ENCODE measurements at places on chromosomes 16 and 17.

DNA sequence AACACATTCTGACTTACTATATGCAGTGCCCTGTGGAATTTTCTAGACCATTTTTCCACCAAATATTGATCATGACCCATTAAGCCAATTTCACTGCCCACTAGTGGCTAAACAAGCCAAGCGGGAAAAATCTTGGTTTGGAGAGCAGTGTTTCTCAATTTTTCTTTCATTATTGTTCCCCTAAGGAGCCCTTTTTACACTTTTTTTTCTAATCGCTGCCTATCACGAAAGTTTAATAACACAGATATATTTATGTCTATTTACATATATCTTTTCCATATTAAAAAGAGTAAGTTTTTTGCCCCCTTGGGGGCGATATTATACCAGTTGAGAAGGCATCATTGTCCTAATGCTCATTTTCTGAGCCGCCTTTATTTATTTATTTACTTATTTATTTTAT lies 10.8 kb upstream of the TLCD3B start:
- DNase-seq: no peak

GRCh38 chr16:27907457-27907972 lies 156.0 kb downstream of the GSG1L start:
- no peak for DNase-seq

- no peak for DNase-seq
These were observed 55.8 kb downstream of the ACTG1 start for GRCh38 chr17:81456798-81457197.

- DNase-seq: no peak
These were observed 13.7 kb upstream of the CXCL16 start for GRCh38 chr17:4753392-4753791.

DNA sequence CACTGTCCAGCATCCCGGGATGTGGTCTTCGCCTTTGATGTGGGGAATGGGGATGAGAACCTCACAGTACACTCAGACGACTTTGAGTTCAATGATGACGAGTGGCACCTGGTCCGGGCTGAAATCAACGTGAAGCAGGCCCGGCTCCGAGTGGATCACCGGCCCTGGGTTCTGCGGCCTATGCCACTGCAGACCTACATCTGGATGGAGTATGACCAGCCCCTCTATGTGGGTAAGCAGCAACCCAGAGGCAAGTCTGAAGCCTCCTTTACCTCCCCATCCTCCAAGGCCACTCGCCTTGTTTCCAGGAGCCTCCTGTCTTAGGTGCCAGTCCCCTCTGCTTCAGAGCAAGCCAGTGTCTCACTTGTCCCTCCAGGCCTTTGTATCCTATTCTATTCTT lies 10.2 kb downstream of the CNTNAP1 start:
- DNase-seq: no peak

DNA sequence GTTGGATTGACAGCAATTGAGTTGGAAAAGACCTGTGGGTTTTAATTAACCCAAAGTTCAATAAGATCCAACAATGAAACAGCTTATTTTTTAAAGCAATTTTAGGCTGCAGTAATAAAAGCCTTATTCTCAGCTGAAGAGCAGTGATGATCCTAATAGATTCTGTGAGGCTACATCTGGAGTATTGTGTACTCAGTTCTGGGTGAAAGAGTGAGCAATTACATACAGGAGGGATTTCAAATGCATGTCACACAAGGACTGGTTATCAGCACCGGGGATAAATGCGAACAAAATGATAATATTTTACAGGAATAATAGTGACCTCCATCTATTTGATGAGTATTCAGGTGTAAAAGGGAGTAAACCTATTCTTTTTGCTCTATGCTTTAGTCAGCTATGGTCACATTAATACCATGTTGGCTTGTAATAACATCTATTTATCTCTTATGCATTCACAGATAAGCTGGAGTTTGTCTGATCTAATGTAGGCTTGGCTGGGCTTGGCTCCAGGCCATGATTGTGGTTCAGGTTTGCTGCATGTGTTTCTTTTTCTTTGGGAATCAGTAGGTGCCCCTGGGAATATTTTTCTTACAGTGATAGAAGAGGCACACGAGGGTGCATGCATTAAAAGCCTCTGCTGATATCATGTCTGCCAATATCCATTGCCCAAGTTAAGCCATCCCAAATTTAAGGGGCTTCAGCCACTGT lies 22.2 kb upstream of the TOX3 start:
- DNase-seq: no peak

GRCh38 chr17:45287526-45288500 lies 25.9 kb upstream of the SPATA32 start:
- no peak for DNase-seq

DNA sequence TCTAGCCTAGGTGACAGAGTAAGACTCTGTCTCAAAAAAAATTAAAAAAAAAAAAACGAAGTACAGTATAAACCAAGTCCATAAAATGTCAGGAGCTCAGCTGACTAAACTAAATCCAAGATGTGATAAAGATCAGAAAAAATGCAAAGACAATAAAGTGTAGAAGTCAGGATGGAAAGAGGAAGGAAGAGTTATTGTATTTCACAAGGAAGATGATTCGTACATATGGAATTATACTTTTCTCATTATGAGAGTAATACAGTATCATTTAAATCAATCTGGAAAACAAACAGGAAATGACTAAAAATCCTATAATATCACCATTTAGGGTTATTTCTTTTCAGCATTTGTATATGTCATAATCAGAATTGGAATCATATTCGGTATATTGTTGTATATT lies 11.4 kb upstream of the APOH start:
- peak; percentile 24 for DNase-seq

- DNase-seq: no peak
These were observed 8.0 kb downstream of the CDK5R1 start for GRCh38 chr17:32494621-32495358.

DNA sequence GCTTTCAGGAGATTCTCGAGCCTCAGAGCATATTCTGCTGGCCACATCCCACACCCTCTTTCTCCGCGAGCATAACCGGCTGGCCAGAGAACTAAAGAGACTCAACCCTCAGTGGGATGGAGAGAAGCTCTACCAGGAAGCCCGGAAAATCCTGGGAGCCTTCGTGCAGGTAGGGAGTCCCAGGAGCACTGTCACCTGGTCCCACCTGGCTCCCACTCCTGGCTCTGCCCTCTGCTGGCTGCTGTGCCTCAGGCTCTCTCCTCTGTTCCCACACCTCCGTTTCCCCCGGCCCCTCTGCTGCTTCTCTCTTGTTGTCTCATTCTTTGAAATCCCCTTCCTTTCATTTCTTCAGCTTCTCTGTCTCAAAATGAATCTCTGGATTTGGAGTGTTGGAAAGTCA lies 16.4 kb downstream of the LPO start:
- DNase-seq: no peak

- DNase-seq: peak; percentile 50
These were observed 20.0 kb downstream of the ST6GALNAC1 start for GRCh38 chr17:76623271-76624146.

GRCh38 chr16:8795091-8795490 lies 2.3 kb downstream of the TMEM186 start:
- DNase-seq: no peak

DNA sequence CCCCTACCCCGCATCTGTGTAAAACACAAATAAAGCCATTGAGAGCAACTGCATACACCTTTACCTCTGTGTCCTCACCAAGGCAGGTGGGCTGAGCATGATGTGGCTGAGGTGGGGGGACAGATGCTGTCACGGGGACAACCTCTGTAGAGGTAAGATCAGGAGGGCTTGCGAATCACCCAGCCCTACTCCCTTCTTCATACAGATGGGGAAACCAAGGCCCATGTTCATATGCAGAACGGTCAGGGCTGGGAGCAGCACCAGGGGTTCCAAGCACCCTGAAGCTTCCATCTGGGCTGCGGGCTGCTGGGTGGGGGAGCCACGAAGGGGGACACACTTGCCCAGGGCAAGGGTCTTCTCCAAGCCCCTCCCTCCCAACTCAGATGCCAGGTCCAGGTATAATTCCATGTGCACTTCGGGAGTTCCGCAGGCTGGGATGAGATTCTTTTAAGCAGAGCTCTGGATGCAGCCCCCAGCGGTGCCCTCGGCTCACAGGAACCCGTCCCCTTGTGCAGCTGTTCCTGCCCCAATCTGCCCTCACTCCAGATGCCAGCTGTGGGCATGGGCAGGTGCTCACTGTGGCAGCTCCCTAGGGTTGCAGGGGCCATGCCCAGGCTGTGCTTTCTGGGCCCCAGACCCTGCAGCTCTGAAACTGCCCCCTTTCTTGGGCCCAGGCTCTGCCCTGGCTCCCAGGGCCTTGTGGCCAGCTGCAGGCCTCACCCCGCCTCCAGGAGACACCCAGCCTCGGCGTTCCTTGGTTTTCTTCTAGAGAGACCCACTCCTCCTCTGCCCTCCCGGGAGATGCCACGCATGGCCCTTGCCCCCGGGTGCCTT lies 9.6 kb downstream of the CTRB1 start:
- no peak for DNase-seq

GRCh38 chr17:70318051-70318450 lies 148.7 kb downstream of the KCNJ2 start:
- DNase-seq: no peak

DNA sequence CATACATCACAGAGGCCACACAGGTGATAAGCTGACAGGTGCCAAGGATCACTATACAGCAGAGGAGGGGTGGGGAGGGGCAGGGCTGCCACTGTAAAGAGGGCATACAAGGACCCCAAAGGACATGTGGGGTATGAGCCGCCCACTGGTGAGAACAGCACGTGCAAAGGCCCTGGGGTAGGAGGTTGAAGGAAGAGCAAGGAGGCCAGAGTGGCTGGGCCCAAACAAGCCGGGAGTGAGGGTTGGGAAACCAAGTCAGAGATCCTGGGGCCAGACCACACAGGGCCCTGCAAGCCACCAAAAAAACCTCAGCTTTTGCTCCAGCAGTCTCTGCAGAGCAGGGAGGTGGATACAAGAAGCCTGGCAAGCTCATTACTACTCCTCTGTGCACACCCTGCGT lies 6.5 kb downstream of the NATD1 start:
- DNase-seq: no peak

GRCh38 chr17:64130559-64131001 lies 636 bp upstream of the ERN1 start:
- DNase-seq: no peak

- no peak for DNase-seq
These were observed 31.4 kb upstream of the CDC42EP4 start for GRCh38 chr17:73343168-73343634.

DNA sequence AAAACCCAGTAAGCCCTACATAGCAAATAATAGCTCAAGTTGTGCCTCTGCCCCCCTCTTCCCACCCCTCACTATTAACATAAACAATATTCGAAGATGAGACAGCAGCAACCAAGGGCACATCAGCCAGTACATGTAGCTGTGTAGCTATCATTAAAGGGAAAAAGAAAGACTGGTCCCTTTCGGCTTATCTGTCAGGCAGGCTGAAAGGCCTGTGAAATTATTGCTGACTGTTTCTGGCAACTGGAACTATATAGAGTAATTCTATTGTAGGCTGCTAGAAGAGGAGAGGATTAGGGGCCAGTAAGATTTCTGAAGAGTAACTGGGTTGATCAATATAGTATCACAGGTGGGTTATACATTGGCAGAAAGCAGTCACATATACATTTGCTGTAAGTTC lies 36.5 kb upstream of the RASL10B start:
- DNase-seq: no peak

- no peak for DNase-seq
These were observed 913 bp downstream of the CDIP1 start for GRCh38 chr16:4537376-4538343.

DNA sequence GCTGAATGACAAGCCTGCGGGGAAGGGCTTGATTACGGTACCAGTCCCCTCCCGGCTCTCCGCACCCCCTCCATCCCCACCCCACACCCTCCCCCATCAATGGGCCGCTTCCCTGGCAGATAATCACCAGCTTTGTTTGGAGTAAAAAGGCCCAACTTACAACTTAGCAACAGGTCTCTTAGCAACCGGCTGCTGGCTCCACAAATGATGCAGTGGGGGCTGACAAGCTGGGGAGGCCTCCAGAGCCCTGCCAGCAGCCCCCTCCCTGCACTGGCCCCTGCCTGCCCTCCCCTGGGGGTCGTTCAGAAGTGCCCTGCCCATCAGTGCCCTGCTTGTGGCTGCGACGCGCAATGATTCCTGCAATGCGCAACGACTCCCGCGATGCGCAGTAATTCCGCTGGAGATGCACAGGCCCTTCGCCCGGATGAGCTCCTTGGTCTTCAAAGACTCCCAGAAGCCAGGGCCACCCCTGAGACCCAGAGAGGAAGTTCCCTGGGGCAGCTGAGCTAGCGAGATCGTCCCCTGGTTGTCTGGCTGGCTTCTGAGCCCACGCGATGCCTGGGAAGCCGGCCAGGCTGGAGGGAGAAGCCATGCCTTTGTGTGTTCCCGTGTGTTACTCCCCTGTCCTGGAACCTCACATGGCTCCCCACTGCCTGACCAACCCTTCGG lies 23.3 kb downstream of the CPNE2 start:
- no peak for DNase-seq

GRCh38 chr17:62791767-62792446 lies 16.2 kb downstream of the MARCHF10 start:
- DNase-seq: peak; percentile 90

- DNase-seq: no peak
These were observed 2064.6 kb downstream of the TP53TG3F start for GRCh38 chr16:35523991-35524390.

DNA sequence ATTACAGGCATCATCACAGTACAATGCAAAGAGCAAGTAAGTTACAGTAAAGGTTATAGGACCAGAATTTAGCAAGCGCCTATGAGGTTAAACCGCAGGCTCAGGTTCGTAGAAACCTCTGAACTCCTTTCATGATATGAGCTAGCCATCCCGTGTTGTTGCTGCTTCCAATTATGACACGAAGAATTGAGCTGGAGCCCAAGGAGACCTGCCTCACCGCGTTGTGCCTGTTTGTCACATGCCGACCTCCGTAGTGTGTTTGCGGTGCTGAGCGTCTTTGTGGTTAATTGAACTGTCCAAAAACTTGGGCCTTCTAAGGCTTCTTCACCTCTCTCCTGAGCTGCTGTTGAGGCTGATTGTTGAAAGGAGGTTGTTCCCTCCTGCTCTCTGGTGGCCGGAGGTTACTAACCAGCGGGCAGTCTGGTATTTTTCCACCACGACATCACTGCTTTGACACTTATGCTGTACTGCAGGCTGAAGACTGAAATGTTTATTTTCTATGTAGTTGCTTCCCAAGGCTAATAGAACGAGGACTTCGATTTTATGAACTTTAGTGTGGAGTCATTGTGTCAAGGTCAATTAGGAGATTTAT lies 67.5 kb downstream of the SEC14L1 start:
- peak; percentile 25 for DNase-seq

GRCh38 chr17:48787828-48788227 lies 29.2 kb downstream of the TTLL6 start:
- no peak for DNase-seq

GRCh38 chr17:59369031-59369975 lies 37.8 kb downstream of the YPEL2 start:
- DNase-seq: no peak

GRCh38 chr16:20930365-20930690 lies 29.8 kb downstream of the LYRM1 start:
- no peak for DNase-seq

- no peak for DNase-seq
These were observed at the start of gene PLLP for GRCh38 chr16:57284209-57284951. Gene PLLP (minus strand): TSS chr16:57284672. CDS start chr16:57284540, 132 bp downstream.

All from AG09309 (cell line).